T1000 (cell line): ENCODE measurements at places on chromosomes 12 and 14.

DNA sequence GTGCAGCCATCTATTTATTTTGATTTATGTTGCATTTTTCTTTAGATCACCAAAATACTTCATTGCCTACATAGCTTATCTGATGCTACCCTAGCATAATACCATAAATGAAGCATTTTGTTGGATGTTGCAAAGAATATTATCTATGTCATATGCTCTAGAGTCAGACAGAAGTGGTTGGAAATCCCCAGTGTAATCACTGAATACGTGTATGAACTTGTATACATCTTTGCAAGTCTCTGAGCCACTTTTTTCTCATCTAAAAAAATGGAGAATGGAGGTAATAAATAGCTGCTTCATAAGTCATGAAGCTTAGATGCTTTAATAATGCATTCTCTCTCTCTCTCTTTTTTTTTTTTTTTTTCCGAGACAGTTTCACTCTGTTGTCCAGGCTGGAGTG, 18.5 kb downstream of the EVL start:
- no peak for DNase-seq

DNA sequence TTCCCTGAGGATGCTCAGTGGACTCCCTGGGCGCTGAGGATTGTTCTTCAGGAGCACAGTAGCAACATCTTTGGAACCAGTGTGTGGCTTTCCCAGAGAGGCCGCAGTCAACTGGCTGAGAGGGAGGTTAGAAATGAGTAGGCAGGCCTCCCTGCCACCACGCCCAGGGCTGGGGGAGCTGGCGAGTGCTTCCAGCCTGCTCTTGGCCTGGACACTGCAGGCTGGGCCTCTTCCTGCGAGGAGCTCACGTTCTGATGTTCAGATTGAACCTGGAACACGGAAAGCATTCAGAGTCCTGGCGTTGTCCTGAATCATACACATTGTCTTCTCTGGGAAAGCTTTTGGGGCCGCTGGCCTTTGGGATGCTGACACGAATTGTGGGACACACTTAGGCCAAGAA, 15.6 kb downstream of the TSPAN9 start:
- no peak for DNase-seq

DNA sequence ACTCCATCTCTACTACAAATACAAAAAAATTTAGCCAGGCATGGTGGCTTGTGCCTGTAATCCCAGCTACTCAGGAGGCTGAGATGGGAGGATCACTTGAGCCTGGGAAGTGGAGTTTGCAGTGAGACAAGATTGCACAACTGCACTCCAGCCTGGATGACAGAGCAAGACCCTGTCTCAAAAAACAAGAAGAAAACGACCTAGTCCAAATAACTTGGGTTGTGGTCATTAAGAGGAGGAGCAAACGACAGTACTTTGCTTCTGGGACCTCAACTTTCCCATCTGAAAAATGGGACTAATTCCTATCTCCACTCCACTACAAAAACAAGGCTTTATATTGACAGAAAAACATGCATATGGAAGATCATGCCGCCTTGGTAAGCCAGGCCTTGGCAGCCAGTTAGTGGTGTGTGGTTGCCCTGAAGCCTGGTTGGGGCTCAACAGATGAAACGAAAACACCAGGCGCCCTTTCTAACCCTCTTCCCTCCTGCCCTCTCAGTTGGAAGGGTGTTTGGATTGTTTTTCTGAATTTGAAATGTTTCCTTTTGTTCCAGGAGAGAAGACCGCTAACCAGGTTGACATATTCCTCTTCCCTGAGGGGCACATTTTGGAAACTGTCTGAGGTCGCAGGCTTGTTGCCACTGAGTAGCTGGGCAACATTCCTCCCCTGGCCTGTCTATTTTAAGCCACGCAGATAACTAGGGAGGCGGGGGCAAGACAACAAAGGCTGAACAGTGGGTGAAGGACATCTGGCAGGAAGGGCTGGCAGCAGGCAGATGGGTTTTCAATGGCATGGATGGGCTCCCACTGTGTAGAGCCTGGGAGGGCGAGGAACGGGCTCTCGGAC, 13.7 kb upstream of the VPS37B start:
- DNase-seq: no peak

DNA sequence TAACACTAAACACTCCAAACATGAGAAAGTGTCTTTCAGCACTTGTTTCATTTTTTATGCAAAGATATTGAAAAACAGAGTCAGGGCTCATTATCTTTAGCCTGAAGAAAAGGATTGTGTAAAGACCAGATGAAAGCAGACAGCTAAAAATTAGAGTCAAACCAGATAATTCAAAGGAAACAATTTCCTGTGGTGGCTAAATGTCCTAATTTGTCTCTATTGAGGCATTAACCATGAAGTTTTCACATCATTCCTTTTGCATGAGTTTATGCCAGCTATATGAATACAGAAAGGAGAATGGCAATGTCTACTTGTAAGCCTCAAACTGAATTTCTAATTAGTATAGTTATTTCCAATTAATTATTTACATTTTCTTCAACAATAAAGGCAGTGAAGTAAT, 338.5 kb downstream of the FSCB start:
- no peak for DNase-seq

DNA sequence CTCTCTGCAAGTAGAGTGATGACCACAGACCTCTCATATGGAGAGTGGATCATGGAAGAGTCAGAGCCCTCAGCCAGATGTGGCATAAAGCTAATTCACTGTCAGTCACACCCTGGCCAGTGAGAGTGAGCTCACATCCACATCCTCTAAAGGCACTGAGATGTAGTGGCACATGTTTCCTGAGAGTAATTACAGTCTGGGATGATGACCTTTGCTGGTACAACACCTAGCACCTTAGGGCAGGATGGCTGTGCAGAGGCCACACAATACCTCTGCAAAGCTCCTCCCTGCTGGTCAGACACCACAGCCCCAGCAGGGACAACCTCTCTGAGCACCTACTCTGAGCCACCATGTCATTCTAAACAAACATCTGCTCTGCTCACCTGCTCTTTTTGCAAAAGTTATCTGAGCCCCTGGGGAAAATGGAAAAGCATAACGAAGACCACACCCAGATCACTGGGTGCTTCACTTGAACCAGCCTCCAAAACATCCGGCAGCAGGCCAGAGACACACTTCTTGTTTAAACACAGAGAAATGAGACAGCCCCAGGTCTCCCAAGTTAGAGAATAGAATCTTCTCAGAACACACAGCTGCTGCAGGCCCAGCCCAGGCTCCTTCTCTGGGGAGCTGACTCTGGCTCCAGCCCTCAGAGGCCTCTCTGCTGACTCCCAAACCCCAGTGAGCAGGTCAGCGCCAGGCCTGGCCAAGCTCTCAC, 30.3 kb downstream of the PITPNM2 start:
- DNase-seq: no peak

GRCh38 chr14:61475316-61475715, 153.9 kb downstream of the PRKCH start:
- no peak for DNase-seq

DNA sequence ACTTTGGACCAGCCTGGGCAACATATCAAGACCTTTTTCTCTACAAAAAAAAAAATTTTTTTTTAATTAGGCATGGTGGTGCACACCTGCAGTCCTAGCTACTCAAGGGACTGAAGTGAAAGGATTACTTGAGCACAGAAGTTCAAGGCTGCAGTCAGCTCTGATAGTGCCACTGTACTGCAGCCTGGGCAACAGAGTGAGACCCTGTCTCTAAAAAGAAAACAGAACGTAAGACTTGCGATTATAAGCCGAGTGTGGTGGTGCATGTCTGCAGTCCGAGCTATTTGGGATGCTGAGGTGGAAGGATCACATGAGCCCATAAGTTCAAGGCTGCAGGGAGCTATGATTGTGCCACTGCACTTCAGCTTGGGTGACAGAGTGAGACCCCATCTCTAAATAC, 76.0 kb downstream of the DENND5B start:
- no peak for DNase-seq

DNA sequence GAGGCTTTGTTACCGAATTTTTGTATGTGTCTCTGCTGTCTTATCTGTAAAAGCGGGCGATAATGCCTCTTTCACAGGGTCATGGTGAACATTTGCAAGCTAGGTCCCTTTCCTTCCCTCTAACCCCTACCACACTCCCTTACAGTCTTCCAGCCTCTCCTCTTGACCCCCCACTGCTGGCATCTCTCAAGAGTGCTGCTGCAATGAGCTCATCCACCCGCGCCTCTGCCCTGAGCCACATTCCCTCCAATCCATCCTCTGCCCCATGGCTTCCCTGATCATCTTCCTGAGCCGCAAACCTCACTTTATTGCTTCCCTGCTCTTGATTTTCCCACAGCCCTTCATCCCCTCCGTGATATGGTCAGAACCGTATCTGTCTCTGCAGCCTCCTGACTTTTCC, 343.6 kb downstream of the BCL11B start:
- DNase-seq: no peak

DNA sequence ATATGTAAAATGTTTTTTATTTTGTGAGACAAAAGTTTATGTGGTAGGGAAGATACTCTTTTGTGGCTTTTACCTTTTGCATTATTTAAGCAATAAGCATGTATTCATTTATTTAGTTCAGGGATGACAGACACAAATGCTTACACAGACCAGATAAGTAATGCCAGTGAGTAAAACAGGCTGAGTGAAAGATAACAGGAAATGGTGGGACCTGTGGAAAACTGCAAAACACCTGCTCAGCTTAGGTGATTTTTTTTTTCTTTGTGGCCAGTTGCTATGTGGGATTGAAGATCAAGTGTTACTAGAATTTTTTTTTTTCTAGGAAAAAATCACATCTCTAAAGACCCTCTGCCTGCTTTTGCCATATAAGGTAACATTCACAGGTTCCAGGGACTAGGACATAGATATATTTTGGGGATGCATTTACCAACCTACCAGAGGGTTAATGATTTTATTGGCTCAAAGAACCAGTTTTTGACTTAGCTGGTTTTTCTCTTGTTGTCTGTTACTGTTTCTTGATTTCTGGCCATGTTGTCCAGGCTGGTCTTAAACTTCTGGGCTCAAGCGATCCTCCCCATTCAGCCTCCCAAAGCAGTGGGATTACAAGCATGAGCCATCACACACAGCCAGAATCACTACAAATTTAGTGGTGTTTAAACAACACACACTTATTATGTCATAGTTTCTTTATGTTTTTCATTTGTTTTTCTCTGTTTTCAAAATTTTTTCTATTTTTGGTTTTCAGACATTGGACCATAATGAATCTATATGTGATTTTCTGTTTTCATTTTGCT, 9.8 kb downstream of the PSMA6 start:
- no peak for DNase-seq

- DNase-seq: no peak
Measured at GRCh38 chr12:108634341-108634751, 652 bp upstream of the SELPLG start.

- no peak for DNase-seq
Measured at GRCh38 chr12:12449533-12450025, 92.7 kb downstream of the BORCS5 start.

- no peak for DNase-seq
Measured at GRCh38 chr14:79473651-79474050, 737.7 kb downstream of the DIO2 start.

DNA sequence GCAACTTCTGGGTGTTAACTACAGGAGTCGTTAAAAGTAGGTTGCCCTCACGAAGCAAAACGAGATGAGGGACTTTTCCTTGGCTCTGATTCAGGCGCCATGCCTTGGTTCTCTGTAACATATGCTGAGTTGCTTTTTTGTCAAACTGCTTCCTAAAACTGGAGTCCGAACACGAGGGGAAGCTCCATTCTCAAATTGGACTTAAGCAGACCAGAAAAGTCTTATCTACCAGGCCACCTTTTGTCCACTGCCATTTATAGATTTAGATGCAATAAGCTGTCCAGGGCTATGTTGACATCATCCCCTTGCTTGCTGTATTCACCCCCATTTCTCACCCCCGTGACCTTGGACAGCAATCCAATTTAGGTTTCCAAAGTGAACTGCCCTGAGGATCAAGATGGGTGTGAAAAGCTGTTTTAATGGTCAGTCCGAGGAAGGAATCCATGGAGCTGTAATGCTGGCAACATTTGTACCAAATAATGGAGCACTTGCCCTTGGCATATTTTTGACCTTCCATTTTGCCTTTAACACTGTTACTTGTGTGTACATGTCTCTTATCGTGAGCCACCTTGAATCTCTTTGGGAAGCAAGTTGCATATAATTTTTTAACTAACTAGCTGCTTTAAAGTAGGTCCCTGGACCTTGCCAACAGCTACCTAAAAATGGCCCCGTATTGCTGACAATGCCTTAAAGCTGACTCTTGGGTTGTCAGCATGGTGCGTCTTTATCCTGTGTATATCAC, 298.1 kb downstream of the EGLN3 start:
- no peak for DNase-seq

DNA sequence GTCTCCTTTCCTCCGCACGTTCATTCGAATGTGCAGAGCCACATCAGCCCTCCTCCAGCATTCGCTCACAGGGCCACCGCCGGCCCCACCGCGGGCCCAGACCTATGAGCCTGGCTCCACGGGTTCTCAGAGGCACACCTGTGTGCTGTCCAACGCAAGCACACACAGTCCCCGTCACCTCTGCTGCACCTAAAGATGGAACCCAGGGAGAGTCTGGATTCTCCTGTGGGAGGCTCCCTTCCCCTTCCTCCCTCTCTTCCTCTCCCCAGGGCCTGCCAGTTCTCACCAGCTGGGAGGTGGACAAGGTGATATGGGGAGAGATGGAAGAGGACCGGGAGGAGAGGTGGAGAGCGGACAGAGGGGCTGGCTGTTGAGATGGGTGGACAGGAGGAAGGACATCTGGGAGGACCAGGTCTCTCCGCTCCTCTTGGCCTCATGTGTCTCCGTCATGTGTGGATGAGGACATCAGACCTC, 4.9 kb upstream of the AQP6 start:
- no peak for DNase-seq

GRCh38 chr12:26823390-26823789, 9.6 kb downstream of the ITPR2 start:
- DNase-seq: no peak

- no peak for DNase-seq
Measured at GRCh38 chr14:61559641-61560201, 135.6 kb upstream of the HIF1A start.

DNA sequence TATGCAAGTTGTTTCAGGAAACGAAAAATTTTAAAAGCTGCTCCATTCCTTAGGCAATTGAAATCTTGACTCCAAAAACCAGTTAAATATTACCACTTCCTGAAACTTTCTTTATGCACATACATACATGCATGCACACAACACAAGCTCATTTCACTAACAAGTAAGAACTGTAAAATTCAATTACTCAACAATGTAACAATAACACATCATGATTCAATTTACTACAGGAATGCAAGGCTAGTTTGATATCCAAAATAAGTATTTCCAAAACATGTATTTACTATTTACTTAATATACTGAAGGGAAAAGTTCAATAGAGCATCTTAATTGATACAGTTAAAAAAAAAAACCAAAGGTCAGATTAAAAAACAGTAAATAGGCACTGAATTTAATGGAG, 19.6 kb downstream of the NAP1L1 start:
- DNase-seq: no peak

- no peak for DNase-seq
Measured at GRCh38 chr14:99333841-99334635, 62.0 kb upstream of the BCL11B start.

- DNase-seq: peak; percentile 65
Measured at GRCh38 chr14:34714320-34715126, at the start of gene CFL2. TSS of gene CFL2 (minus strand) at chr14:34714593. CDS start at chr14:34714540, 53 bp downstream.

- no peak for DNase-seq
Measured at GRCh38 chr12:75227132-75227531, 17.5 kb upstream of the KCNC2 start.
